NCI-H2227 treated with DMSO at 0.1 percent for 48 hours (cell line): ENCODE measurements at places on chromosomes 6 and 20.

GRCh38 chr20:11193241-11193640, 519.4 kb upstream of the JAG1 start:
- DNase-seq = no peak

- DNase-seq = no peak
These were observed 603.7 kb downstream of the TENT5A start for GRCh38 chr6:81148751-81149150.

DNA sequence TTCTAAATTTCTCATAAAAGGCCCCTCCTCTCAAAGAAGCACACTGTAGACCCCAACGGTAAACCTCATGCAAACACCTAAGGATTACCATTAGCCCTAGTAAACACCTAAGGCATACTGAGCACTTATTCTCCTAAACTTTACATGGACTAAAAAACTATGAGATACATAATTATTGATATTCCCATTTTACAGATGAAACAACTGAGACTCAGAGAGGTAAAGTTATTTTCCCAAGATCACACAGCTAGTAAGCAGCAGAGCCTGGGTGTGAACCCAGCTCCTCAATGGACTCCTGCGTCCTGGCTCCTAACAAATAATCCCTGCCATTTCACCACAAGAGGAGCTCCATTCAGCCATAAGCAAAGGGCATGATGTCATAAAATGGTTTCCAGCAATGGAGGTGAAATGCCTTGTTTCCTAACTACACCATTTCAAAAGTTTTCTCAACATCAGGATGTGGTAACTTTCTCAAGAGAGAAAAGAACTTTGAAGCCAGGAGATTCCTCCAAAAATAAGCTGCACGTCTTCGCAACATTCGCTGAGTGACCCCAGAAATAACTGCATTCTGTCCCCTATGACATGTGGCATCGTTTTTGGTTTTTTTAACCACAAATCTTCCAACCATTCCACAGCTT, 4.1 kb downstream of the ATP9A start:
- no peak for DNase-seq

DNA sequence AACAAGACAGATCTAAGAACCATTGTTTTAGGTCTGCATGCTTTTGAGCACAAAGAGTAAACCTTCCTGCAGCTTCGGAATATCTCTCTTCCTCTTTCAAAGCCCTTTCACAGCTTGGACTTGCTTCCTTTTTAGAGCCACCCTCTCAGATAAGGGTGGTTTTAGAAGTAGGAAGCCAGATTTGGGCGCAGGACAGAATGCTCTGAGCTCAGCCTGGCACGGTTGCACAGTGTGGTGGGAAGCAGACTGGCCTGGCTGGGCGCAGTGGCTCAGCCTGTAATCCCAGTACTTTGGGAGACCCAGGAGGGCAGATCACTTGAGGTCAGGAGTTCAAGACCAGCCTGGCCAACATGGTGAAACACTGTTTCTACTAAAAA, 35.6 kb upstream of the PNRC1 start:
- DNase-seq = no peak

- DNase-seq = no peak
These were observed 6.7 kb downstream of the PRDM13 start for GRCh38 chr6:99613409-99613704.

- DNase-seq = no peak
These were observed 126.5 kb downstream of the MBOAT1 start for GRCh38 chr6:20085817-20086216.

DNA sequence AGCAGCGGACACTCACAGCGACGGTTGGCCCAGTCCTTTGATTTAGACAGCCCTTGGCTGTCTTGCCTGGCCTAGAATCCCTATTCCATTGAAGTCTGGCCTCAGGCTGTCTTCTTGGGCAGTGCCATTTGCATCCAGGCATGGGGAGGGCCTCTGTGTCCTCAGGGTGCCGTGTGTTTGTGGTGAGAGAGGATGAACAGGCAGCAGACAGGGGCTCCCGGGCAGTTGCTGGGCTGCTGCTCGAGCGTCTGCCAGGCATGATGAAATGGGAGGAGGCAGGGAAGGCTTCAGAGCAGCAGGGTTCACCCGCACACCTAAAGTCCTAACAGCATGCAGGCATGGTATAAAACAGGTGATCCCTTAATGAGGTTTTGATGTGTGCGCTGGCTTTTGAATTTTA, 126.9 kb downstream of the SOBP start:
- peak; percentile 53 for DNase-seq
